Left cardiac atrium (tissue), 4 donors: ENCODE measurements at places on chromosomes 5 and 9. TPM values are rescaled to one million over a fixed set of nuclear protein-coding genes. Genes with fewer than 3 reads are reported as not detected.

DNA sequence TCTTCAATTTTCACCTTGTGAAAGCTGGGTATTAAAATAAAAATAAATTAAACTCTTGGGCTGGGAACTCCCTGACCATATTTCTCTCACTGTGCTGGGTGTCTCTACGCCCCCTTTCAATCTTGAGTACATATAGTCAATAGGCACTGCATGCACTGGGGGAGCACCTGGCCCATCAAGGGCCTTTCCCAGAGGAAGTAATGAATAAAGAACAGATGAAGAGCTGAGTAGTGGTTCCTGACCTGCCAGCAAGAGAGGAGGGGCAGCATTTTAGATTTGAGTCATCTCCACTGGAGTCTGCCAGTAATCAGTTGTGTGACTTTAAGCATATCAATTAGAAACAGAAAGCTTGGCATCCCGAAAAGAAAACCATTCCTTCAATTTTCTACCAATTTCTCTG is 6.2 kb downstream of the MAPKAP1 start:
- DNase-seq = no peak

- DNase-seq = no peak
Measured at GRCh38 chr5:77015938-77016569, 14.2 kb upstream of the AGGF1 start.

DNA sequence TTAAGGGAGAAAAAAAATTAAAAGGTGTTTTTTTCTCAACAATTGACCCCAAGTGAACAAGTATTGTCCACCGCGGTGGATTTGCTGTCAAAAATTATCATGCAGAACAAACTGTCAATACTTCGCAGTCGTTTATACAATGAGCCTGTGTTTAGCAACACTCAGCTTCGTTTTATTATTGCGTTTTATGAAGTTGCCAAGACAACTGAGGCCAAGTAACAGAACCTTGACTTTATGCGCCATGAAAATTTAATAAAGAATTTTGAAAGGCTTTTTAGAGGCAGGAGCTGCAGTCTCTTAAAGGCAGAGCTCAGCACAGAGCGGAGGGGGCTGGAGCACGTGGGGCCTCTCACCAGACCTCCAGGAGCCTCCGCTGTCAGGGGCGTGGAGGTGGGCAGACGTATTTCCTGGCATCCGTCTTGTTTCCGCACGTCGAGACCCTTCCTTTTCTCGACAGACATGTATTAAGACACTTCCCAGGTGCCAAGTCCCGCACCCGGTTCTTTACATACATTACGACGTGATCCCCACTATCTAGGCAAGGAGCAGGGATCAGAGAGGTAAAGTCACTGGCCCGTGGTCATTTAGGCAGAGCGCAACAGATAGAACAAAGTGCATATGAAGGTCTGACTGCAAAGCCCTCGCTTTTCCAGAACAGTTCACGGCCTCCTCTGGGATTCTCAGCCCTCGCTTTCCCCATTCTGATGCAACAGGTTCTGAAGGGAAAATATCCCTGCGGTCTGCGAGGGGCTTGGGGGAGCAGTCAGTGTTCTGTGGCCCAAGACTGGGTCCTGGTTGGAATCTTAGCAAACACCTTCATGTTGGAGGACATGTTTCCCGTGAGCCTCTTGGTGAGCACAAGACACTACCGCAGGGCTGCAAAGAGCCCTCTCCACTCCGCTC is 164.4 kb downstream of the DAB2IP start:
- no peak for DNase-seq

- peak; percentile 24 for DNase-seq
Measured at GRCh38 chr9:100473276-100474081, 530 bp downstream of the TMEFF1 start.

- no peak for DNase-seq
Measured at GRCh38 chr5:103101079-103101750, 18.7 kb downstream of the GIN1 start.

DNA sequence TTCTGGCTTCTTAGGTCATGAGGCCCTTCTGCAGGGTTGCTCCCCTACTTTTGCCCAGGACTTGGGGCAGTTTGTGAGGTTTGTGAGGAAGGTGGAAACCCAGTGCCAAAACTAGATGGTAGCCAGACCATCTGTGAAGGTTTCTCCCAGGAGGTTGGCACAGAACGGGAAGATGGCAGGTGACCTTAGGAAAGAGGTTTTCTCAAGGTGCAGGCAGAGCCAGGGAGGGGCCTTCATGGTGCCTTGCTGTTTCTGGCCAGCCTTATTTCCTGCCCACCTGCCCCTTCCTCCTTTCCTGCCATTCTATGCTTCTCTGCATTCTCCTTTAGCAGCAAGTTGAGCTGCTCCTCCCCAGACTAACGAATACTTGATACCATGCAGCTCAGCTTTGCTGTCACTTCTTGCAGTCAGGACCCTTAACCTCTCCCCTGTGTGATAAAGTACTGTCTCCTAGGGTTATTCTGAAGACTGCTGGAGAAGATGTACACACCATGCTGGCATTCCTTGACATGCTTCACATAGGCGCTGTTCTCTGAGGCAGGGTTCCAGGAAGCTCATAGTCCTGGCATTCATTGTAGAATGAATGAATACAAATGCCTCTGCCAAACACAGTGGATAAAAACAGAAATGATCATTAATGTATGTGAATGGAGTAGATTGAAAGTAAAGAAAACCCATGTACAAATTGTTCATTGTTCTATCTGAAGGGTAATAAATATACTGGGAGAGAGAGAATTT is 154.3 kb downstream of the KDM4C start:
- no peak for DNase-seq

DNA sequence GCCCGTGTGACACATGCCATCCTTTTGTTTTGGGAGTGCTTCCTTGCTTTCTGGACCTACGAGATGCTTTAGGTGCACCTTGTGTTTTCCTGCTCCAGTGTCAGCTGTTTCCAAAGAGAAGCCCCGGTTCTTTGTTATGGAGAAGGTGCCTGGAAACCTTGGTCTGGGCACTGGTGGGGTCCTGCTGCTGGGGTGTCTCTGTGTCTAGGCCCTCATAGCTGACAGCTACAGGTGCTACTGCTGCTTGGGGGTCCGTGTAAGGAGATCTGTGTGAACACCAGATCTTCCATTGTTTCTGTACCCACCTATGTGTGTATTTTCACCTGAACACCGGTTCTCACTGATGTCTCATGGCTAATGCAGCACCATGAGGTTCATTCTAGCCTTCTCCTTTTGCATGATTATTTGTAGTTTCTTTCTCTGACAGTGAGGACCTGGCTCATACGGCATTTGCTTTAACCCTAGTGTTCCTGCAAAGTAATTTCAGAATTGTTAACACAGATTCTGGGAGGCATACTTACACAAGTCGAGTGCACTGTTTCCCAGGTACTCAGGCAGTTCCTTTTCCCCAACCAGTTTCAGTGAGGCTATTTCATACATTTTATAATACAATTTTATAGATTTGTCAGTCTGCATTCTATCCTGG is 13.2 kb upstream of the FAM120AOS start:
- DNase-seq = no peak

DNA sequence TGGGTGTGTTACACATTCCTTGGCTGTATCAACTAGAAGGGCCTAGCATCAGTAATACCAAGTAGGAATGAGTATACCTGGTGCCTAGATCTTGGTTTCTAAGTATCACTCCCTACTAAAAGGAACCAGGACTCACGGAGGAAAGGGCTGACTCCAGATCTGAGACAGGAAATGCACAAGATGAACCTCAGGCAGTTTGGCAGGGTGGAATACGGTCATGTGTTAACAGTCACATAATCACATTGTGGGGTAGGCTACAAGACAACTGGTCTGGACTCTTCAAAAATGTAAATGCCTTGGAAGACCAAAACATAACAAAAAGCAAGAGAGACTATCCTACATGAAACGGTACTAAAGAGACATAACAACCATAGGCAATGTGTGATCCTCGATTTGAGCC is 158.8 kb downstream of the CRB2 start:
- DNase-seq = no peak

- DNase-seq = no peak
Measured at GRCh38 chr5:89081360-89081759, 198.4 kb upstream of the MEF2C start.

Gene OR1Q1
- total RNA-seq = not detected

Gene BTNL8
- not detected for total RNA-seq

Gene KCNN2
- 16.8 TPM for total RNA-seq

Gene NME5
- total RNA-seq = 2.7 TPM

Gene LIFR
- 68.9 TPM for total RNA-seq

Gene IL13
- total RNA-seq = not detected
